ENCODE measurements at places on chromosomes 3 and 15.

- DNase-seq: no peak
Measured at GRCh38 chr15:52567871-52568600, 794 bp downstream of the ARPP19 start.

DNA sequence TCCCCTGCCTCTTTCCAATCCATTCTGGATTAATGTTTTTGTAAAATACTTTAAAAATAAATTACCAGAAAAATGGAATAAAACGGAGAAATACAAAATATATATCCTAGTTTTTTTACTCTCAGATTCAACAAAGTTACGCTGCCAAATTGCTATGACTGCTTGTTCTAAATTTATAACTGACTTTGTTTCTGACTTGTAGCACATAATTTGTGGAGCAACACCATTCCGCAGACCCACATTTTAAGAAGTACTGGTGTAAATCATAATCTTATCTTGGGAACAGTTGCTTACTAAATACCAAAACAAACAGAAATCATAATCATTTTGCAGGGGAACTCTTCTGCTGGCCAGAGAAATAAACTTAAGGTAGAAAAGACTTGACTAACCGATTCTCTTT is 339.4 kb upstream of the CBLB start:
- DNase-seq: no peak

- DNase-seq: no peak
Measured at GRCh38 chr15:67104510-67104909, 39.1 kb downstream of the SMAD3 start.

DNA sequence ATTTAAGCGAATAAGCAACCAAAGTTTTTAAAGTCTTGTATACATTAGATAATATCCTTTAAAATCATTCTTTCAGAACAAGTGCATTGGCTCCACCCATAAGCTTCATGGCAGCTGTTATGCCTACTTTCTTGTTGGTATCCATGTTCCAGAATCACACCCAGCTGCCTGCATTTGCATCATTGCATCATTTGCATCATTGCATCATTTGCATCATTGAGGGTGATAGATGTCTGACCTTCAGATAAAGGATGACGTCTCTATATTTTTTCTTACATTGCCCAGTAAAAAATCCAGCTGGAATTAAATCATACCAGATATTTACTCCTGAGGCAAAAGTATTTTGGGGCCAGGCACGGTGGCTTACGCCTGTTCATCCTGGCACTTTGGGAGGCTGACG is 42.3 kb downstream of the SLC12A1 start:
- DNase-seq: no peak

GRCh38 chr15:55740981-55741832 is 1.7 kb downstream of the PRTG start:
- no peak for DNase-seq

DNA sequence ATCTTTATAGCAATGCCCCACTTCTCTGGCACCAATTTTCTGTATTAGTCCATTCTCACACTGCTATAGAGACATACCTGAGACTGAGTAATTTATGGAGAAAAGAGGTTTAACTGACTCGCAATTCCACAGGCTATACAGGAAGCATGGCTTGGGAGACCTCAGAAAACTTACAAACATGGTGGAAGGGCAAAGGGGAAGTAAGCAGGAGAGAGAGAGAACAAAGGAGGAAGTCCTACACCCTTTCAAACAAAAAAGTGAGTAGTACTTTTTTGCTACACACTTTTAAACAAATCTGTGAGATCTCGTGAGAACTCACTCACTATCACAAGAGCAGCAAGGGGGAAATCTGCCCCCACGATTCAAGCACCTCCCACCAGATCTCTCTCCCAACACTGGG is 67.8 kb upstream of the ZBED2 start:
- DNase-seq: no peak

DNA sequence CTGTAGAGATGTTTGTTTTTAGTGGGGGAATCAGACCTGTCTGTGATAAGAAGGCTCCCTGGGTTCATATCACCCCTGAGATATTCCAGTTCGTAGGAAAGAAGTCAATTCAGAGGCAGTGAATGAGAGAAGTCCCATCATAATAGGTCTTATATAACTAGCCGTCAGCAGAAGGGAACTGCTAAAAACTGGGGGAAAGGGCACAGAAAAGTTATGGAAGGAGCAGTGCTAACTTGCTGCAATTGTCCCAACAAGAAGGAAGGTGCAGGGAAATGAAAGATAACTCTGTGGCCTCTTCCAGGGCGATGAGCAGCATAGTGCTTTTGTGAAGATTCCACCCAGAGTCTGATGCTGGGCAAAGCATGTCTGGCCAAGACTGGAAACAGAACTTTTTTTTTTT is 9.0 kb upstream of the CA12 start:
- DNase-seq: no peak

- no peak for DNase-seq
Measured at GRCh38 chr3:5267252-5267651, 79.7 kb downstream of the EDEM1 start.

- no peak for DNase-seq
Measured at GRCh38 chr3:183149915-183150750, 12.4 kb downstream of the LAMP3 start.

DNA sequence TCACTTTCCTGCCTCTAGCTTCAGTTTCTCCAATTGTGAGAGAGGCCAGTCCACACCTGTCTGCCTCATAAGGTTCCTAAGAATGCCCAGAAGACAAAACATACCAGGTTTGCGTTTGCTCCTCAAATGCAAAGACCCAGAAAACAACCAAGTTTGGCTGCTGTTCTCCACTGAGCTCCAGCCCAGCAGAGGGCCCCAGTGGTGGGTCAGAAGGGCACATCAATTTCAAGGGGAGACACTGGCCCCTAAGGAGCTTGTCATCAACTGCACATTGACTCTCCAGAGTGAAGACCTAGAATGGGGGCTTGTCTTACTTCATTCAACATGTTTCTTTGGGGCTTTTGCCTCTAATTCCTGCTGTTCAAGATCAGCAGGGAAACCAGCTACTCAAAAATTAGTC is 127.9 kb upstream of the SLC6A11 start:
- no peak for DNase-seq

DNA sequence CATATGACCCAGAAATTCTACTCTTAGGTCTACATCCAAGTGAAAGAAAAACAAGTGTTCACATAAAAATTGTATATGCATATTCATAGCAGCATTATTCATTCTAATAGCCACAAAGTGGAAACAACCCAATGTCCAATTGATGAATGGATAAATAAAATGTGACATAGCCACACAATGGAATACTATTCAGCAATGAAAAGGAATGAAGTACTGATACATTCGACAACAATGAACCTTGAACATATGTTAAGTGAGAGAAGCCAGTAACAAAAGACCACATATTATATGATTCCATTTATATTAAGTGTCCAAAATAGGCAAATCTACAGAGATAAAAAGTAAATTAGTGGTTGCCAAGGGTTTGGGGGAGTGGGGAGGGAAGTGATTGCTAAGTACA is 70.2 kb upstream of the ACTC1 start:
- DNase-seq: no peak

GRCh38 chr15:25783607-25784540 is 79.3 kb downstream of the ATP10A start:
- DNase-seq: no peak

GRCh38 chr3:6250167-6250566 is 610.7 kb upstream of the GRM7 start:
- DNase-seq: no peak

DNA sequence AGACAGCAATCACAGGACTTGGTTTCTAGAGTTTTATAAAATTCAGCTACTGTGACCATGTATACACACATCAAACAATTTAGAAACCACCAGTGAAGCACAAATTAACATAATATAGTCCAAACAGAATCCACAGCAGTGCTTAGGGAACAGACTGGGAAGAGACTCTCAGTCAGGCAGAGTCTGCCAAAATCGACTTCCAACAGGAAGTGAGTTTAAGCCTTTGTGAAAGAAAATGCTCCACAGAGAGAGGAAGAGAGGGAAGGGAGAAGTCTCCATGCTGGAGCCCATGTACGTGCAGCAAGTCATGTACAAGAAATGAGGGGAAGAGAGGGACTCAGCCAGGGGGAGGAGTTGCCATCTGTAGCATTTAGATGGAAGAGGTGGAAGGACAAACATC is 172.6 kb downstream of the IL5RA start:
- peak; percentile 34 for DNase-seq

Measured in forelimb muscle (tissue), 1 donor.